ENCODE measurements at places on chromosomes 3 and 15.

- DNase-seq: no peak
Observed at GRCh38 chr3:190109441-190109840, 11.3 kb downstream of the P3H2 start.

DNA sequence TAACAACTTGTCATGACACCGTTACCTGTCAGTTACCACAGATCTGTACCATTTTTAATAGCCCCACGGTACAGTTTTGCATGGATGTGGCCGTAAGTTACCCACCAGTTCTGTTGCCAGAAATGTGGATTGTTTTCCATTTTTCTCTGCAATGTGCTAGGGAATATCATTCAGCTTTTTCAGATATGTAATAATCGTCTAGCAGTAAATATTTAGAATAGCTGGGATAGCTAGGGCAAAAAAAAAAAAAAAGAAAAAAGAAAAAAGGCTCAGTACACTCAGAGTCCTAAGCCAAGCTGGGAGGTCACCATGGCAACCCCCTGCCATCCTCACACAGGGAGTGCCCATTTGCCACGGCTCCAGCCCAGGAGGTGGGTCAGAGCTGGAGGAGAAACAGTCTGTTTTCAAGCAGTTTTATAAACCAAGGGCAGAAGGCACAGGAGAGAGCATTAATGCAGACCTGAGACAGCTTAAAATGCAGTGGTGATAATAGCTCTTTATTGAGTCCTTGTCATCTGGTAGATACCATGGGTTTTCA, 25.2 kb downstream of the PAQR5 start:
- DNase-seq: no peak

GRCh38 chr3:27792869-27793268, 70.7 kb upstream of the EOMES start:
- no peak for DNase-seq

DNA sequence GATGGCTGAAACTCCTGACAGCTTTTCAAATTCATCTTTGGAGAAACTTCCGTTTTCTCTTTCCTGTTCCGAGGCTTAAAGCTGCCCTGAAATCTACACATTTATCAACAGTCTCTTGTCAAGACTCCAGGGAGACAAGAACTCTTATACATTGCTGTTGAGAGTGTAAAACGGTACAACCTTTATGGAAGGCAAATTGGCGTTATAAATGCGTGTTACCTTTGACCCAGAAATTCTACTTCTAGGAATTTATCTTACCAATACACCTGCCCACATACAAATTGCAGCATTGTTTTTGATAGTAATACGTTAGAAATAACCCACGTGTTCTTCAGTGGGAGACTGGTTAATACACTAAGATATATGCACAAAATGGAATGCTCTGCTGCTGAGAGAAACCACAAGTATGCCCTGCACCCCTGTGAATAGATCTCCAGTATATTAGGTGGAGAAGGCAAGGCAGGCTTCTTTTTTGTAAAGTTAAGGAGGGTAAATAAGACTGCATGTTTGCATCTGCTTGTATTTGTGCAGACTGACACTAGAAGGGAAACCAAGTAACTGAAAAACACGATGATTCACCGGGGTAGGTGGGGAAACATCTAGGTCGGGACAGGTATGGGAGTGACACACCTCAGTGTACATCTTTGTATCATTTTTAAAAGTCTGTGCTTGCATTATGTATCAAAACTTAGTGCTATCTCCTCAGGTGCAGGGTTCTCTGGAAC, 97.5 kb downstream of the IGF1R start:
- DNase-seq: no peak

DNA sequence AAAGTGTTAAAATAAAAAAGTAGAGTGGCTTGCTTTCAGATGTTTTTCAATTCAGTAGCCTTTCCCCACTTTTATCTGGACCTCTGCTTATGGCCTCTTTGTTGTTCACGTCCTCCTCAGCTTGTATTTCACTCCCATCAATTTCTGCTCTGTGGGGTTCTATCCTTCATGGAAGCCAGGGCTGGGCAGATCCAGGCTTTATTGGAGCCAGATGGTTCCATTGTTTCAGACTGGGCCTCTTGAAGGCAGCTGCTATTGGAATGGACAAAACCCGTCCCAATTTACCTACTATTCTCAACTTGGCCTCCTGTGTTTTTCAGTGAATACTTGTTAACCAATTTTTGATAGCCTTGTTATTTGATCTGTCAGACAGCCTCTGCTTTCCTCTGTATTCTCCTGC, 10.9 kb upstream of the AADACL2 start:
- DNase-seq: no peak

DNA sequence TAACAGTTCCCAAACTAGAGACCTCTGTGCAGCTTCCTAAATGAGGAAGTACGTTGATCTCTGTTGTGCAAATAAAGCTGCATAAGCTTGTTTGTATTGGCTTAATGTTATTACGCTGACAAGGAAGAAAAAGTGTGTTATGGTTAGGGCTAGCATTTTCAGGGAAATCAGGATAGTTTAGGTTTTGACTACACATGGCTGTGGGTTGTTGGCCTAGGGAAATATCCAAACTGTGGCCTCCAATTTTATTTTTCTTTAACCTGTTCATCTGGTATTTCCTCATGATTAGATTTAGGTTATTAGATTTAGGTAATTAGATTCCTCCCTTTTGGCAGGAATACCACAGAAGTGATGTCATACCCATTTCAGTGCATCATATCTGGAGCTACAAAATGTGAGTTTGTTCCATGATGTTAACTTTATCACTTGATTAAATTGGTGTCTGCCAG, 8.7 kb upstream of the MCCC1 start:
- DNase-seq: no peak

GRCh38 chr3:151971814-151972579, 98.6 kb downstream of the SUCNR1 start:
- DNase-seq: no peak

Data from muscle of back (tissue), 13 donors.